Esophagus muscularis mucosa (tissue), 4 donors: ENCODE measurements at places on chromosomes 1 and 21. TPM values are rescaled to one million over a fixed set of nuclear protein-coding genes. Genes with fewer than 3 reads are reported as not detected.
A peak's percentile ranks its signal among the peaks of the same experiment; 100 is the strongest.

TAF13 gene
- 51.5 TPM for total RNA-seq

FCRL4 gene
- not detected for total RNA-seq

JAM2 gene
- 42.4 TPM for total RNA-seq

GRCh38 chr1:201702936-201703335 is 126.0 kb upstream of the IPO9 start:
- H3K4me3 ChIP-seq, result no peak overlapping the region
- peak overlapping the region; percentile 64 for H3K27ac ChIP-seq
- peaks cover 32% of the 10 kb centered on the region for H3K4me1 ChIP-seq
- H3K27me3 ChIP-seq, result no peaks in the 10 kb centered on the region
- H3K36me3 ChIP-seq, result no peaks in the 10 kb centered on the region

- no peaks in the 10 kb centered on the region for H3K27me3 ChIP-seq
- H3K4me1 ChIP-seq, result peaks cover 13% of the 10 kb centered on the region
- no peak overlapping the region for H3K4me3 ChIP-seq
- no peaks in the 10 kb centered on the region for H3K36me3 ChIP-seq
- H3K27ac ChIP-seq, result no peak overlapping the region
- no peak for DNase-seq
These were observed 41.3 kb upstream of the ARHGEF10L start for GRCh38 chr1:17498214-17498613.

GRCh38 chr1:98761219-98761865 is 99.8 kb downstream of the SNX7 start:
- H3K27ac ChIP-seq, result no peak overlapping the region
- no peaks in the 10 kb centered on the region for H3K36me3 ChIP-seq
- no peak overlapping the region for H3K4me3 ChIP-seq
- no peak for DNase-seq
- no peaks in the 10 kb centered on the region for H3K27me3 ChIP-seq
- H3K4me1 ChIP-seq, result no peaks in the 10 kb centered on the region

PPIAL4G gene
- not detected for total RNA-seq

GNAT2 gene
- total RNA-seq, result 0.33 TPM

GRCh38 chr1:83796409-83796808 is 202.5 kb downstream of the TTLL7 start:
- no peaks in the 10 kb centered on the region for H3K27me3 ChIP-seq
- DNase-seq, result no peak
- H3K4me3 ChIP-seq, result no peak overlapping the region
- no peaks in the 10 kb centered on the region for H3K36me3 ChIP-seq
- peaks cover 2% of the 10 kb centered on the region for H3K4me1 ChIP-seq

GRCh38 chr21:37917612-37918011 is 1.4 kb upstream of the KCNJ6 start:
- H3K4me1 ChIP-seq, result peaks cover 20% of the 10 kb centered on the region
- H3K4me3 ChIP-seq, result no peak overlapping the region
- no peak overlapping the region for H3K27ac ChIP-seq
- H3K36me3 ChIP-seq, result no peaks in the 10 kb centered on the region
- DNase-seq, result no peak

- no peak overlapping the region for H3K27ac ChIP-seq
- no peak overlapping the region for H3K4me3 ChIP-seq
- H3K36me3 ChIP-seq, result no peaks in the 10 kb centered on the region
- no peaks in the 10 kb centered on the region for H3K27me3 ChIP-seq
- peaks cover 9% of the 10 kb centered on the region for H3K4me1 ChIP-seq
These were observed 11.1 kb upstream of the ATF3 start for GRCh38 chr1:212597487-212597886.

DNA sequence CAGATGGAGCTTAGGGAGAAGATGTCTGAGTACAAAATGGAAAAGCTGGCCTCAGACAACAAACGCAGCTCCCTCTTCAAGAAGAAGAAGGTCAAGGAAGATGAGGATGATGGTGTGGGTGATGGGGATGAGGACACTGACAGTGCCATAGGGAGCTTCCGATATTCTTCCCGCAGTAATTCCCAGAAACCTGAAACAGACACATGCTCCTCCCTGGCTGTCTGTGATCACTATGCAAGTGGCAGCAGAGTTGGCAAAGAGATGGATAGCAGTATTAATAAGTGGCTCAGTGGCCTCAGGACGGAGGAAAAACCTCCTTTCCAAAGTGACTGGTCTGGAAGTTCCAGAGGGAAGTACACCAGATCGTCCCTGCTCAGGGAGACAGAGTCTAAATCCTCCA is 33.8 kb downstream of the STYXL2 start:
- peak; percentile 78 for DNase-seq
- no peak overlapping the region for H3K27ac ChIP-seq
- no peaks in the 10 kb centered on the region for H3K36me3 ChIP-seq

GRCh38 chr1:2894381-2895041 is 93.0 kb upstream of the TTC34 start:
- DNase-seq, result no peak
- no peaks in the 10 kb centered on the region for H3K36me3 ChIP-seq
- H3K27me3 ChIP-seq, result no peaks in the 10 kb centered on the region
- no peak overlapping the region for H3K4me3 ChIP-seq
- no peaks in the 10 kb centered on the region for H3K4me1 ChIP-seq
- no peak overlapping the region for H3K27ac ChIP-seq

BEND5 gene
- total RNA-seq, result 4.6 TPM

- H3K27me3 ChIP-seq, result no peaks in the 10 kb centered on the region
- no peak for DNase-seq
- no peaks in the 10 kb centered on the region for H3K36me3 ChIP-seq
- no peaks in the 10 kb centered on the region for H3K4me1 ChIP-seq
- no peak overlapping the region for H3K27ac ChIP-seq
These were observed 22.4 kb downstream of the CDCA8 start for GRCh38 chr1:37714689-37715088.

DRAXIN gene
- not detected for total RNA-seq

GRCh38 chr1:86138746-86139145 is 17.8 kb downstream of the COL24A1 start:
- no peaks in the 10 kb centered on the region for H3K27me3 ChIP-seq
- no peak overlapping the region for H3K27ac ChIP-seq
- no peaks in the 10 kb centered on the region for H3K36me3 ChIP-seq
- no peak overlapping the region for H3K4me3 ChIP-seq
- DNase-seq, result no peak
- H3K4me1 ChIP-seq, result peaks cover 10% of the 10 kb centered on the region

GRCh38 chr1:163672976-163673758 is 351.4 kb downstream of the NUF2 start:
- no peak overlapping the region for H3K27ac ChIP-seq
- no peak overlapping the region for H3K4me3 ChIP-seq
- H3K36me3 ChIP-seq, result no peaks in the 10 kb centered on the region
- no peaks in the 10 kb centered on the region for H3K4me1 ChIP-seq
- DNase-seq, result no peak

TAS1R1 gene
- total RNA-seq, result not detected

C8B gene
- total RNA-seq, result not detected

GRCh38 chr21:28540514-28540913 is 452.2 kb downstream of the LTN1 start:
- no peak overlapping the region for H3K27ac ChIP-seq
- H3K27me3 ChIP-seq, result no peaks in the 10 kb centered on the region
- DNase-seq, result no peak
- H3K4me3 ChIP-seq, result no peak overlapping the region
- H3K36me3 ChIP-seq, result no peaks in the 10 kb centered on the region

DNA sequence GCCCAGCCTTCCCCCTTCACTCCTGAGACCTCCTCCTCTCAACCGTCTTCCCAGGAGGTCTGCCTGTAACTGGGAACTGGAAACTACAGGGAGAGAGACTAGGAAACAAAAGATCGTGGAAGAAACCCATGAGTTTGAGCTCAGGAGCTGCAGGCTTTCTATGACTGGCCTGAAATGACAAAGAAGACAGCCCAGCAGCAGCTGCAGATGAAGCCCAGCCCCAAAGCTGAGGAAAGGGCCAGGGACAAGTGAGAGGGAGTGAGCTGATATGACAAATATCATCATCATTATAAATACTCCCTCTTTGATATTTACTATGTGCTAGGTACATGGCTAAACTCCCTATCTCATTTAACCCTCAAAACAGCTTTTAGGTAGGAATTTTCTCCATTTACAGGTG is 142.6 kb upstream of the CTTNBP2NL start:
- no peaks in the 10 kb centered on the region for H3K36me3 ChIP-seq
- H3K27ac ChIP-seq, result no peak overlapping the region
- H3K27me3 ChIP-seq, result no peaks in the 10 kb centered on the region

ARHGEF2 gene
- 54.0 TPM for total RNA-seq

GBP6 gene
- total RNA-seq, result not detected

DNA sequence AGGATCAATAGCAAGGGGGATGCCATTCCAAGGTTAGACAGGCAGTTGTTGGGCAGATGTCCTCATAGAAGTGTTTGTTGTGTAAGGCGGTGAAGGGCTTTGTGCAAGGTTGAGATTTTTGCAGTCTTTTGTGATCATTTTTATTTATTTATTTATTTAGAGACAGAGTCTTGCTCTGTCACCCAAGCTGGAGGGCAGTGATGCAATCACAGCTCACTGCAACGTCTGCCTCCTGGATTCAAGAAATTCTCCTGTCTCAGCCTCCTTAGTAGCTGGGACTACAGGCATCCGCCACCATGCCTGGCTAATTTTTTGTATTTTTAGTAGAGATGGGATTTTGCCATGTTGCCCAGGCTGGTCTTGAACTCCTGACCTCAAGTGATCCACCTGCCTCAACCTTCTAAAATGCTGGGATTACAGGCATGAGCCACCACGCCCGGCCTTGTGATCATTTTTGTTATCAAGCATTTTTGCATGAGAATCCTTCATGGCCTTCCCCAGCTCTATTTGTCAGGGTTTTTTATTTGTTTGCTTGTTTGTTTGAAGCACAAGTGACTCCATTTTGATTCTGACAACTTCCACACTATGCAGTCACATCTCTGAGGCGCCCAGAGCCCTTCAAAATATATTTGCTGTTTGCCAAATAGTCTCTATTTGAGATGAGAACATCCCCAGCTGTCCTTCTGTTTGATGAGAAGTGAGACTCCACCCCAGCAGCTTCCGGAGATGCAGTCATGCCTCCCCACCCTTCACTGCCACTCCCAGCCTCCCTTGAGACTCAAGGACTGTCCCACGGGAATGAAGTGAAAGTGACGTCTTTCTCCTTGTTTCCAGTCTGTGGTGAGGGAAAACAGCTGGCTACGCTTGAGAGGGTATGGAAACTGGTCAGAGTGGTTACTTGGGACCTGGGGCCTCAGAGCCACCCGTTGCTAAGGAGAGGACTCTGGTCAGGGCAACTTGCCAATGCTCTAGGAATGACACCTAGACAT is 38.0 kb downstream of the TMEM50B start:
- H3K4me1 ChIP-seq, result peaks cover 20% of the 10 kb centered on the region
- H3K4me3 ChIP-seq, result no peak overlapping the region
- H3K27ac ChIP-seq, result peak overlapping the region; percentile 52

GRCh38 chr21:37087188-37087587 is 14.1 kb downstream of the TTC3 start:
- H3K36me3 ChIP-seq, result peaks cover 12% of the 10 kb centered on the region
- H3K27me3 ChIP-seq, result no peaks in the 10 kb centered on the region
- no peak overlapping the region for H3K4me3 ChIP-seq
- H3K4me1 ChIP-seq, result peaks cover 21% of the 10 kb centered on the region
- H3K27ac ChIP-seq, result no peak overlapping the region

DNA sequence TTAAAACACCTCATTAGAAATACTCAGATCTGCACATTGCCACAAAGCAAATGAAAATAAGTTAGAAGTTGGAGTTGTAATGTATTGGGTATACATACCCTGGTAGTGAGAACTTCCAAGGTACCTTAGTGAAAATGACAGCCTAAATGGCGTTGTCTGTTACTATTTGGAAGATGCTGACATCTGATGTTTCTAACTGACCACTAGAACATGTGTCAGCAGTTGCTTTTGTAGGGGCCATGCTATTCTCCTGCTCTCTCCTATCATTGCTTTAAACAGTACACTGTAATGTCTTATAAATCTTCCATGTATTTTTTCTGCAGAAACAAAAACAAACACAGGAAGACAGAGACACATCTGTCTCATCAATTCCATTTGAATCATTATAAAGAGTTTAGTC is 40.1 kb downstream of the LAMC1 start:
- H3K36me3 ChIP-seq, result no peaks in the 10 kb centered on the region
- no peaks in the 10 kb centered on the region for H3K27me3 ChIP-seq
- H3K4me3 ChIP-seq, result no peak overlapping the region
- DNase-seq, result no peak

MTARC1 gene
- 6.6 TPM for total RNA-seq

DNA sequence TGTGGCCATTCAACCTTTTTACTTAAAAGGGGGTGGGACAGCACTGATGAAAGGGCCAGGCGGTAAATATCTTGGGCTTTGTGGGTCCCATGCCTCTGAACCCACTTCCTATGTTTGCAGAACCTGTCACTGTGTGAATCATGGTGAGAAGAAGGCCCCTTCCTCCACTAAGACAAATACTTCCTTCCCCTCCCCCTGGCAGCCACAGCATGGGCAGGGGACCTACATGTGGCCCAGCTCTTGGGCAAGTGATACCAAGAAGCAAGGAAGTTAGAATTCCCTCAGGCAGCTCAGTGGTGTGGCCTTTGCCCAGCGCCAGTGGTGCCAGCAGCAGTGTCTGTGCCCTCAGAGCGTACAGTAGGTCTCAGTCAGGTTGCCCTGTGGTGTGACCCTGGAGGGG is 168.6 kb downstream of the TRIM33 start:
- peaks cover 13% of the 10 kb centered on the region for H3K4me1 ChIP-seq
- no peaks in the 10 kb centered on the region for H3K36me3 ChIP-seq
- no peaks in the 10 kb centered on the region for H3K27me3 ChIP-seq
- H3K27ac ChIP-seq, result no peak overlapping the region
- peak; percentile 90 for DNase-seq

DNA sequence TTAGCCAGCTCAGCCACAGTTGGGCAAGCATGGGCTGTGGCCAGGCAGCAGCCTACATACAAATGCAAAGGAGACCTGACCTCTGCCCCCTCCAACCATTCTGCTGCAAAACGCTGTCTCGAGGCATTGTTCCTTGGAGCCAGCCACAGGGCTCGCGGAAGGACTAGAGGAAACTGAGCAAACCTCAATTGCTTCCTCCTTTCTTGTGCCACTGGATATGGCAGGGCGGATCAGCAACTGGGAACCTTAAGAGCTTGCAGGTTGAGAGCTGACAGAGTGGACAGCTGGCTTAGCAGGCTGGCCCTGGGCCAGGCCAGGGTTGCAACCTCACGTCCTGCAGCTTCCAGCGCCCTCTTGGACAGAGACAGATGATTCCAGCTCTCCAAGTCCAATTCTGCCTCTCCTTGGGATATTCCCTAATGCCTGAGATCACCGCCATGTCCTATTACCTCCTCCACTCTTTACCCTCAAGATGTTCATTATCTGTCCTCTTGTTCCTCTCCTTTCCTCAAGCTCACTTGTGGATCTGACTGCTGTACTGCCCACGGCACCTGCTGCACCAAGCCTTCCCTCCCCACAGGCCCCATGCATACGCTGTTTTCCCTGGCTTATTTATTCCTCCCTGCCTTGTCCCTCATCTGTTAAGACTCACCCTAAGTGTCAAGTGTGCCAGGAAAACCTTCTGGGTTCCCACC is 67.5 kb downstream of the SDC3 start:
- H3K27me3 ChIP-seq, result no peaks in the 10 kb centered on the region
- DNase-seq, result no peak
- peaks cover 27% of the 10 kb centered on the region for H3K4me1 ChIP-seq
- H3K27ac ChIP-seq, result no peak overlapping the region
- H3K36me3 ChIP-seq, result no peaks in the 10 kb centered on the region

- no peaks in the 10 kb centered on the region for H3K36me3 ChIP-seq
- no peak overlapping the region for H3K27ac ChIP-seq
- no peak overlapping the region for H3K4me3 ChIP-seq
- DNase-seq, result no peak
- H3K4me1 ChIP-seq, result no peaks in the 10 kb centered on the region
These were observed 618.3 kb downstream of the SMYD3 start for GRCh38 chr1:245888809-245889208.

GRCh38 chr1:76826072-76826845 is 41.0 kb upstream of the ST6GALNAC5 start:
- H3K4me3 ChIP-seq, result no peak overlapping the region
- no peaks in the 10 kb centered on the region for H3K36me3 ChIP-seq
- H3K27me3 ChIP-seq, result no peaks in the 10 kb centered on the region
- H3K27ac ChIP-seq, result no peak overlapping the region
